ENCODE measurements at places on chromosomes 2 and 18.

- DNase-seq: no peak
Observed at GRCh38 chr2:138105358-138105757, 141.1 kb downstream of the HNMT start.

- no peak for DNase-seq
Observed at GRCh38 chr18:73679941-73680712, 467.5 kb downstream of the FBXO15 start.

DNA sequence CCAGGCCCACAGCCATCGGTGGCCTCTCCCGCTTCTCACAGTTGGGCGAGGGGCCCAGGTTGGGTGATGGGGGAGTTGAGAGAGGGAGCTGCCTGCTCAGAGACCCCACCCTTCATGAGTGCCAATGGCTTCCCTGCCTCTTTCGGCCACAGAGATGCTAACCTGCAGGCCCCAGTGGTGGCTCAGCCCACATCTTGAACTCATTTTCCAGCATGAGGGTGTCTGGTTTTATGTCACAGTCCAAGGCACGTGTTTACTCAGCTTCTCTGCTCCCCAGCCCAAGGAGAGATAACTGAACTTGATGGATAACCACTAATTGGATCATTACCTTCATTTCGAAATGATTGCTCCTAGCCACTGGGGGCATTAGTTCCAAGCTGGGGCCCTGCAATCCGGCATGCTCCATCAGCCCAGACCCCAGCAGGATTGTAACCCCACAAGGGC is 45.9 kb upstream of the SIX2 start:
- no peak for DNase-seq

DNA sequence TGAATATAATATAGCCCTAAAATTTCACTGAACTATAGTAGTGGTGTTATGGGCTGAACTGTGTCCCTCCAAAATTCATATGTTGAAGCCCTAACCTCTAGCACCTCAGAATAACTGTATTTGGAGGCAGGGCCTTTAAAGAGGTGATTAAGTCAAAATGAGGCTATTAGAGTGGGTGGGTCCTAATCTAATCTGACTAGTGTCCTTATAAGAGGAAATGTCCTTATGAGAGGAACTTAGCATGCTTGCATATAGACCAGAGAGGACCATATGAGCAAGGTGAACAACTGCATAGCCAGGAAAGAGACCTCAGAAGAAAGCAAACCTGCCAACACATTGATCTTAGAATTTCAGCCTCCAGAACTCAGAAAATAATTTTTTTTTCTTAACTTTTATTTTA is 238.4 kb downstream of the ZEB2 start:
- no peak for DNase-seq

GRCh38 chr2:216915557-216916150 is 55.8 kb upstream of the TNP1 start:
- DNase-seq: no peak

DNA sequence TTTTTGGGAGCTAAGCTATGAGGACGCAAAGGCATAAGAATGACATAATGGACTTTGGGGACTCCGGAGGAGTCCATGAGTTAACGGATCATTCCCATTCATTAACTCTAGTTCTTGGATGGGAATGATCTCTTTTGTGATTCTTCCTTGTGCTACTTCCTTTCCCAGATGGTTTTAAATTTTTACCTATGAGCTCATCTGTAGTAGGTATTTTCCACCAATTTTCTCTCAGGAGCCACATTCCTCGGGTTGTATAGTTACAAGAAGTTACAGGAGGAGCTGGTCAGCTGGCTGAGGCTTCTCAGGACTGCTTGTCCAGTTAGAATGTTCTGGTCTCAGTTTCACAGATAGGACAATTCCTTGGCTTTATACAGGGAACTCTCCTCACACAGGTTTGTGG is 42.9 kb upstream of the LPIN2 start:
- no peak for DNase-seq

DNA sequence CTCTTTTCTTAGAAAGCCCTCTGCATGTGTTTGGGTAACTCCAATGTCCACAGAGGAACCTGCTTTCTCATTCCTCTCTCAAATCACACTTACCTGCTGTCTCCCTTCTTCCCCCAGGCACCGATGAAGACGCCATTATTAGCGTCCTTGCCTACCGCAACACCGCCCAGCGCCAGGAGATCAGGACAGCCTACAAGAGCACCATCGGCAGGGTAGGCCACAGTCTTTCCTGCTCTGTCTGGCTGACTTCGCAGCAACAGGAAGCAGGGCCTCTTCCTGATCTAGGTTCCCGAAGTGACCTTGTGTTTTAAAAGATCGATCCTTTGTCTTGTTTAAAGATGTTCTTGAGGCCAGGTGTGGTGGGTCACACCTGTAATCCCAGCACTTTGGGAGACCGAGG is 25.0 kb upstream of the GMCL1 start:
- no peak for DNase-seq

- no peak for DNase-seq
Observed at GRCh38 chr2:49950646-49951045, 796.3 kb upstream of the FSHR start.

- DNase-seq: no peak
Observed at GRCh38 chr18:50624981-50625380, 65.1 kb downstream of the MAPK4 start.

DNA sequence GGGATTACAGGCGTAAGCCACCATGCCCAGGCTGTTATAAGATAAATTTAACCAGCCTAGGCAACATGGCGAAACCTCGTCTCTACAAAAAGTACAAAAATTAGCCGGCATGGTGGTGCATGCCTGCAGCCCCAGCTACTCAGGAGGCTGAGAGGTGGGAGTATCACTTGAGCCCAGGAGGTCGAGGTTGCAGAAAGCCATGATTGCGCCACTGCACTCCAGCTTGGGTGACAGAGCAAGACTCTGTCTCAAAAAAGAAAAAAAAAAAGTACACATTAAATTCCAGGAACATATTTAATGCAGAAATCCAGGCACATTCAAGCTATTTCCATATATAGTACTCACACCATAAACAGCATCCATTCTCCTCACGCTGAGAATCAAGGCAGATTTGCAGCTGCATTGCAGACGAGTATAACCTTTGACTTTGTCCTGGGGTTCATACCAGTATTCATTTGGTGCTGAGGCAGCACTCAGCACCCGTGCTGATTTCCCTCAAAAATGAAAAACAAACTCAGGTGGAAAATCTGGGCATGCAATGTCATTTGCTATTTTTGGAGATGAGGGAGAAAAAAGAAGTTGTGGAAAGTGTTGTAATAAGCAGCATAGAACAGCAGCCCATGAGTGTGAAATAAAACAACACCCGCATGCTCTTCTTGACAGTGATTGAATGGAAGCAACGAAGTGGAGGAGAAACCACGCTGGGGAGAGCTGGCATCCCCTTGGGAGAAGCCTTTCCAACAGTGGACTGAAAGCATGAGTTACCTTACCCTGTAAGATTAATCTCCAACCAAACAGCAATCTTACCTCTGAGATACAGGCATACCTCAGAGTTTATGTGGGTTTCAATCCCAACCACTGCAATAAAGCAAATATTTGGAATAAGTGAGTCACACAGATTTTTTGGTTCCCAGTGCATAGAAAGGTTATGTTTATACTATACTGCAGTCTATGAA is 46.8 kb upstream of the ANXA4 start:
- no peak for DNase-seq

GRCh38 chr2:71674158-71674851 is 220.9 kb downstream of the DYSF start:
- no peak for DNase-seq

GRCh38 chr2:65367524-65367923 is 64.9 kb downstream of the SPRED2 start:
- no peak for DNase-seq
